Osteoblast (primary cell): ENCODE measurements at places on chromosomes 7 and 10. TPM values are rescaled to one million over a fixed set of nuclear protein-coding genes. Genes with fewer than 3 reads are reported as not detected.
A peak's percentile ranks its signal among the peaks of the same experiment; 100 is the strongest.

The STEAP4 gene
- total RNA-seq = 5.0 and 5.4 TPM in 2 replicates

The HIP1 gene
- total RNA-seq = 24.2 and 25.7 TPM in 2 replicates

The IDI2 gene
- total RNA-seq = not detected in 2 replicates

GRCh38 chr7:128063088-128063487, 31.9 kb upstream of the LRRC4 start:
- no peaks in the 10 kb centered on the region for H3K36me3 ChIP-seq
- no peak overlapping the region for H3K4me3 ChIP-seq
- no peaks in the 10 kb centered on the region for H3K27me3 ChIP-seq
- DNase-seq = no peak

DNA sequence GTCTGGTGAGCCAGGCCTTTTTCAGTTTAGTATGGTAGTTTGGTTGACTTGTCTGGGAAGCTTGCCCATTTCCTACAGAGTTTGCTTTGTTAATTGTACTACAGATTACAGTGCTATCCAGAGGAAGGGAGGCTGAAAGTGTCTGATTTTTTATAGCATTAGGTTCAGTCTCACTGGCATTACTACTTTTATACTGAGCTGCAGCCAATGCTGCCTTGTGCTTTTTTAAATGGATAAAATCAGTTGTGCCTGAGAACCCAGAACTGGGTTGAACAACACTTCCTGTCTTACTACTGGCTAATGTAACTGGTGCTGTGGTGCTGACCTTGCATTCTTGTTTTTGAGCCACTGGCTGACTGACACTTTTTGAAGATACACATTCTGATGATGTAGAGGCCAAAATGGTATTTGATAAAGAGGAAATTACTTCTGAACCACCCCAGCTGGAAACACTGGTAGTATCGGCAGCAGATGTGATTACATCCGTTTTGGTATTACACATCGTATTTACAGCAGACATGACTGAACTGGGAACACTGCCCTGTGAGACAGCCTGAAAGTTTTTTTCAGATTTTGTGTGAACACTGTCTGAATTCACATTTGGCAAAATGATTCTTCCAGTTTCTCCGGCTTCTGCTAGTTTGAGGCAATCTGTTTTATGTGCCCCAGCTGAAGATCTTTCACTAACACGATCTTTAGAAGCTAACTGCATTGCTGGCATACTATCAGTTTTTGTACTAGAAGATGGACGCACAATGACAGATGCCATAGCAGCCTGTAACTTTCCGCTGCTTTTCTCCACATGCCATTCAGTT, 74.1 kb downstream of the NRBF2 start:
- DNase-seq = no peak
- peaks cover 31% of the 10 kb centered on the region for H3K36me3 ChIP-seq
- peak overlapping the region; percentile 61 for H3K27ac ChIP-seq
- H3K4me1 ChIP-seq = peaks cover 46% of the 10 kb centered on the region
- peak overlapping the region; percentile 20 for H3K4me3 ChIP-seq

GRCh38 chr7:148729984-148730733, 31.5 kb downstream of the CUL1 start:
- DNase-seq = peak; percentile 80
- H3K4me1 ChIP-seq = peaks cover 13% of the 10 kb centered on the region
- no peaks in the 10 kb centered on the region for H3K27me3 ChIP-seq
- no peak overlapping the region for H3K4me3 ChIP-seq
- peaks cover 38% of the 10 kb centered on the region for H3K36me3 ChIP-seq

DNA sequence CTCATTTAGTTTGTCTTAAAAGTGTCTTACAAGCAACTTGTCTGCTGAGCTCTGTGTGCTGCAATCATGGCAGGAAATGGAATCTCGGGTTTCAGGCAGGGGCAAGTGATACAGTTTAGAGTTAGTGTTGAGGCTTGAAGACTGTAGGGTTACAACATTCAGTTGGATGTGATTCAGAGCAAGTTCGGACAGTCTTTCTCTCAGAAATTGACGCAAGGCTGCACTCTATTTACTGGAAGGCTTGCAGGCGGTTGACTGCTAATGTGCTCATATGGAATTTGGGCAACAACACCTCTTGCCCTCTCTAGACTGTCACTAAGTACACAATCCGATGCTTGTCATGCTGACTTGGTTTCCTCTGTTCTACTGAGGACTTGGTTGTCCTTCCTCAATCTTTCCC, 161.7 kb upstream of the BMPER start:
- peak; percentile 73 for DNase-seq
- peak overlapping the region; percentile 78 for H3K27ac ChIP-seq
- H3K27me3 ChIP-seq = no peaks in the 10 kb centered on the region
- H3K4me3 ChIP-seq = no peak overlapping the region
- peaks cover 25% of the 10 kb centered on the region for H3K4me1 ChIP-seq
- no peaks in the 10 kb centered on the region for H3K36me3 ChIP-seq

GRCh38 chr7:76187272-76187671, 14.4 kb upstream of the SRRM3 start:
- no peak for DNase-seq
- H3K36me3 ChIP-seq = no peaks in the 10 kb centered on the region
- no peaks in the 10 kb centered on the region for H3K4me1 ChIP-seq
